Kidney (tissue), 22 donors: ENCODE measurements at places on chromosomes 4 and X.

DNA sequence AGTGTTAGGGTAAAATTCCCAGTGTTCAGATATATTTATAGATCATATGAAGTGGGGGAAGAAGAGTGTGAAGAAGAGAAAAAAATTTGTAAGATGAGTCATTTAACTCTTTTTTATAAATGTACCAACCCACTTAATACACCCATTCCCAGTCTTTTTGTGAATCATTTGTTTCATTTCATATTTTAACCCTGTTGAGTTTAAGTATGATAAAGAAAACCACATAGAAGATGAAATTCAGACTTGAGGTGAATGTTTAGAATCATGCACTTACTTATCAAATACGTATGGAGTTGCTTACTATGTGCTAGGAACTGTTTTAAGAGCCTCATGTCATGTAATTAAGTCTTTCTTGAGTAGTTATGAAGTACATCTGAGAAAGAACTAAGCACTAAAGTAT is 56.6 kb upstream of the DAPP1 start:
- DNase-seq: no peak

- DNase-seq: no peak
These were observed 49.7 kb upstream of the DDIT4L start for GRCh38 chr4:100240008-100240407.

- no peak for DNase-seq
These were observed 159.4 kb downstream of the ANTXR2 start for GRCh38 chr4:79913581-79913980.

GRCh38 chr4:126784966-126785580 is 847.7 kb upstream of the INTU start:
- DNase-seq: no peak
